ENCODE measurements at places on chromosomes 11 and 22.

DNA sequence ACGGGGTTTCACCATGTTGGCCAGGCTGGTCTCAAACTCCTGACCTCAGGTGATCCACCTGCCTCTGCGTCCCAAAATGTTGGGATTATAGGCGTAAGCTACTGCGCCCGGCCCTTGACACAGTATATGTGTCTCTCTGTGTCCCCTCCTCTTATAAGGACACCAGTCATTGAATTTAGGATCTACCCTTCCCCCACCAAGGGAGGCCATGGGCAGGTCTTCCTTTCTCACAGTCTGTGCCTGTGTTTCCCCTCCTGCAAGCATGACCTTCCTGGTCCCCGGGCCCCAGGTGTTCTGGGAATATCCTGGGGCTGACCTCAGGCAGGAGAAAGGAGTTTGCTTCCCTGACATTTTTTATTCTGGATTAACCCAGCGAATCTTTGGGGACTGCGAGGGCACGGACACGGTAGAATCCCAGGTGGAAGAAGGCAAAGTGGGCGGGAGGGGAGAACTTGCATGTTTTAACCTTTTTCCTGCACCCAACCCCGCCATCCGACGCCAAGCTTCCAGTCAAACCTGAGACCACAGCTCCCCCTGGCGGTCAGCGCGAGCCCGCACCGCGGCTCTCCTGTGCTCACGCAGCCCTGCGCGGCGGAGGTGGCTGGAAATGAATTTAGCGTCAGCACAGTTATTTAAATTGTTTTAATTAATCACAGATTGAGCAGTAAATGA, 42.1 kb upstream of the ISX start:
- peak; percentile 47 for DNase-seq

GRCh38 chr11:121391914-121392313, 60.2 kb upstream of the SORL1 start:
- no peak for DNase-seq

GRCh38 chr11:2581931-2582350, 117.9 kb downstream of the KCNQ1OT1 start:
- DNase-seq, result no peak

DNA sequence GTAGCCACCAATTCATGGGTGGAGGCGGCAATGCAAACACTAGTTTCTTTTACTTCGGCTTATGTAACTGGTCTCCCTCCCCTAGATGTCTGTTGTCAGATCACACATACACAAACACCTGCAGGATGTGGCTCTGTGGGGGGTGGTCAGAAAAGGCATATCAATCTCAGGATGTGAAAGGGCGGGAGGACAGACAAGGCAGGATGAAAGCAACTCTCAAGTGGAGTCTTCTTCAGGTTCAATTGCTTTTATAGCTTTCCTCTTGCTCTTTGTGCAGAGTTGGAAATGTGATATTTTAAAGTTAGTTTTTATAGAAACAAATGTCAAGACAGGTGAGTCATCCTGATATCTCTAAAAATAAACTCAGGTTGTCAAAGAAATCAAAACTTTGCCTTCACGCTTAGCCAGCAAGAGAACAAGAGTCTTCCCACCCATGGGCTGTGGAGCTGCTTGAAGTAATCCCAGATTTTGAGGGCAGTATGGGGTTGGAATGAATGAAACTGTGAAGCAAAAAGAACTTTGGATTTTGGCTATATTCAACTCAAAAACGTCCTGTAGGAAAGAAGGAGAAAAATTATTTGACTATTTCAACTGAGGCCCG, 423.4 kb downstream of the GUCY1A2 start:
- DNase-seq, result peak; percentile 96

DNA sequence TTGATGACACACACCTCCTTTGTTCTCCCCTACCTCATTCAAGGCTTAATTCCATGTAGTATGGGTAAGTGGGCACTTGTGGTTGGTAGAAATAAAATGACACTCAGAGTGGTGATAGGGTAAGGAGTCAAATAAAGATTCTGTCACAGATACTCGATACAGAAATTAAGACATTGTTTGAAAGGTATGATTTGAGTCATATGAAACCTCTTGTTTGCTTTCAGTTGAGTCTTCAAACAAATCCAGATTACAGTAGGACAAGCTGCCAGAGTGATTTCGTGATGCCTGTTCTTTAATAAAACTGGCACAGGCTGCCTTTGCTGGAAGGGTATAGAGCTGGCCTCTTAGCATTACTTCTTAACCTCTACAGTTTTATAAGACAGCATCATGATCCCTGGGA, 182.4 kb downstream of the SPON1 start:
- no peak for DNase-seq

DNA sequence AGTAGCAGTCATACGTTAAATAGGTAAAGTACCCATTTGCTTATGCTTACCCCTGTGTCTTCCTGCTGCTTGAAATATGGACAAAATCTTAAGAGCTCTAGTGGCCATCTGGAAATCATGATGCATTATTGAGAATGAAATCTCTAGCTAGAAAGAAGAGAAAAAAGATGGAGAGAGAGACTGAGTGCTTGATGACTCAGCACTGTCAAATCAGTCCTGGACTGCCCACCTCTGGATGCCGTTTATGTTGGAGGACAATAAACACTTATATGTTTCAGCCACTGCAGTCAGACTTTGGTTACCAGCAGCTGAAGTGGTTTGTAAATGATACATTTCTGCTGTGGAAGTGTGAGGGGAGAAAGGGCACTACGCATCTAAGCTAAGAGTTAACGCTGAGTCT, 3.6 kb downstream of the OR8B4 start:
- no peak for DNase-seq

GRCh38 chr11:109552376-109552775, 130.4 kb downstream of the C11orf87 start:
- DNase-seq, result no peak

- DNase-seq, result no peak
These were observed 70.8 kb downstream of the WNT7B start for GRCh38 chr22:45905924-45906865.

DNA sequence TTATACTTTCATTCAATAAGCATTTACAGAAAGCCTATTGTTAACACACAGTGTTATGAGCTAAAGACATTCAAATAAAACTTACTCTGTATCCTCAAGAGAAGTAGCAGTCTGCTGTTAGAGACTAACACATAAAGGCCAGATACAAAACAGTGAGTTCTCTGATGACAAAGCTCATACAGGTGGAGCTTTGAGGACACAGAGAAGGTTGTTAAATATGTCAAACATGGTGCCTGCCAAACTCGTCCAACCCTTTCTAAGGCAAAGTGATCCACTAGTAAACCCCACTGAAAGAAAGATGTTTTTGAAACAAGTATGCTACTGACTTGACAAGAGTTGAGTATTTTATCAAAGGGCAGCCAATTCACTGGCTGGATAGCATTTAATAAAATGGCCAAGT, 70.1 kb downstream of the C2CD3 start:
- no peak for DNase-seq

DNA sequence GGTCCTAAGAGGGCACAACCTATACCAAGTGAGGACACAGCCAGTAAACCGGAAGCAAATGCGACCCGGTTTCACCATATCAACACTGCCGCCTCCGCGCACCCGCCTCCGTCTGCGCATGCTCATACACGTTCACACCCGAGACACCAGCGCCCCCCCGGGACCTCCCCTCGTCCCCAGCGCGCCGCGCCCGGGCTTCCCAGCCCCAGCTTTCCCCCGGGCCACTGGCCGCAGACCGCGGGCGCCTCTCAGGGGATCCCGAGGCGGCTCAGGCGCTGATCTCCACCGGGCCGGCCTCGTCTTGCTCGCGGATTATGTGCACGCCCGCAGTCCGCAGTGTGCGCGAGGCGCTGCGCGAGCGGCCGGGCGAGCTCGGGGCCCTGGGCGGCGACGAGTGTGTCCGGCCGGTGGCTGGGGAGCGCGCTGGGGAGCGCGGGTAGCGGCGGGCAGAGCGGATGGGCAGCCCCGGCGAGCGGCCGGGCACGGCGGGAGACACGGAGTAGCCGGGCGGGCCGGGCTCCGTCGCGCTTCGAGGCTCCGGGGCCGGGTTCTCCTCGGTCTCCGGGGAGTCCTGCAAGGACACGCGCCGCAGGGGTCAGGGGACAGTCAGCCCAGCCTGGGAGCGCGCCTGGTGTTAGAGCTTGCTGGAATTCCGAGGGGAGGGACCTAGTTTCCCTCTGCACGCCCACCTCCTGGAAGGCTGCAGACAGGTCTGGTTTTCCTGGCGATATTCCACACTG, 2.0 kb downstream of the HEPN1 start:
- DNase-seq, result no peak

GRCh38 chr11:17578958-17579357, 31.9 kb downstream of the OTOG start:
- no peak for DNase-seq

DNA sequence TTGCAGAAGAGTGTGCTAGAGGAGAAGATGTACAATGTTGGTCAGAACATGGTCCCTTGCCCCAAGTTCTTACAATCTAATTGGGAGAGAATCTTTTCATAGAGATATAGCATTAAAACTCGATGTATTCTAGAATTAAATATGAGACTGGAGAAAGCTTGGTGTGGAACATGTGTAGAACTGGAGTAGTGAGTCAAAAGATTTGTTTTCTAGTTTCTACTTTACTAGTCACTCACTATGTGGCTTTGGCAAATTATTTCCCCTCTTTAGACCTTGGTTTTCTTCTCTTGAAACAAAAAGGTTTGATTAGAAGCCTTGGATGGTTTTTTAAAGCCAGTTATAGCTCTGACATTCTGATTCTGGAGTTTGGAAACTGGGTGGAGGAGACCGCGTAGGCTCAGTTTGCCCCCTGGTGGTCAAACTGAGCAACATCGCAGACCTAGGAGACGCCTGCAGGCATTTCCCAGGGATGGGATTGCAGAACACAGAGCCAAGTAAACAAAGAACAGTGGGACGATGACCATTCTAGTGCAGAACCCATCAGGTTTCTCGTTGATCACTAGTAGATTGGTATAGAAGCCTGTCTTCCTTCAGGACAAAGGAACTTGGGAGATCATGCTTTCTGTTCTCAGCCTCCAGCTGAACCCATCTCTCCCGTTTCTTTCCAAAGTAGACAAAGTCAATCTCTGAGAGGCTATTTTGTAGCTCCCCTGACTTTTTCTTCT, 8.5 kb upstream of the CHRDL2 start:
- DNase-seq, result peak; percentile 42

GRCh38 chr11:73551677-73552076, 46.2 kb downstream of the FAM168A start:
- no peak for DNase-seq

DNA sequence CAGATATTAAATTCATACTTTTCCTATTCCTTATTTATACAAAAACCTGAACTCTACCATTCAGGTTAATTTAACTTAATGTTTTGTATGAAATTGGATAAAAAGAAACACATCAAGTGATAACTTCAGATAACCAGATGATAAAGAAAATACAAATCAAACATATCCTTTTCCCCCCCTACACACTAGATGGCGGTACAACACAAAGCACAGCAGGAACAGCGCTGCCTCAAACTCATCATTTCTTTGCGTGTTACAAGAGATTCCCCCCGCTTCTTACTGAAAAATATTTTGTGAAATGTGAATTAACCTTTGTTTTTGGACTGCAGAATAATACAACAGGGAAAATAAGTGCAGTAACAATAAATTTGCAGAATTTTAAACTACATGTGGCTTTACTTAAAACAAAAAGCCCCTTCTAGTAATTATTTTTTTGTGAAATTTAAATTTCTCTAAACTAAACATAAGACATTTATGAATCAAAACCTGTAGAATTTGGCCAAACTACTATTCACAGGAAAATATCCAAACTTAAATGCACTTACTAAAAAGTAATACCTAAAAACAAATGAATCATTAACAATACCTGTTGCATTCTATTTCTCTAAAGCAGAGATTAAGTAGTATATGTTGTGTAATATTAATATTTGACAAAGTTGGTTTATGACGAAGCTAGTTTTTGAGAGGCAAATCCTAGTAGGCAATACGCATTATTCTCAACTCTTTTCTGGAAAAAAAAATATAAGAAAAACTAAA, 74.4 kb downstream of the ARHGAP32 start:
- DNase-seq, result peak; percentile 73

GRCh38 chr11:69333879-69334278, 39.9 kb downstream of the MYEOV start:
- DNase-seq, result no peak

GRCh38 chr11:120335556-120335907, 681 bp upstream of the ARHGEF12 start:
- DNase-seq, result no peak

DNA sequence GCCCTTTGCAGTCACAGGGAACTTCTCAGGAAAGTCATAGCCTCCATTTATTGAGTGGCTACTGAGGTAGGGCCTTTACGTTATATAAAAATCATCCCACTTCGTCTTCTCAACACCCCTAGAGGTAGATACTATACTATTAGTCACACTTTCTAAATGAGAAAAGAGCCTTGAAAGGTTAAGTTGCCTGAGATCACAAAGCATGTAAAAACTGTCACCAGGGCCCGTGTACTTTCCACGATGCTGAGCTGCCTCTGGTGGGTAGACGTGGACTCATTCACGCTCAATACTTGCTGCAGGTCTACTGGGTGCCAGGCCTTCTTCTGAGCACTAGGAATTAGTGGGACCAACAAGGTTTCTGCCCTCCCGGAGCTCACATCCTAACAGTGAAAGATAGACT, 16.3 kb downstream of the CHRDL2 start:
- no peak for DNase-seq

DNA sequence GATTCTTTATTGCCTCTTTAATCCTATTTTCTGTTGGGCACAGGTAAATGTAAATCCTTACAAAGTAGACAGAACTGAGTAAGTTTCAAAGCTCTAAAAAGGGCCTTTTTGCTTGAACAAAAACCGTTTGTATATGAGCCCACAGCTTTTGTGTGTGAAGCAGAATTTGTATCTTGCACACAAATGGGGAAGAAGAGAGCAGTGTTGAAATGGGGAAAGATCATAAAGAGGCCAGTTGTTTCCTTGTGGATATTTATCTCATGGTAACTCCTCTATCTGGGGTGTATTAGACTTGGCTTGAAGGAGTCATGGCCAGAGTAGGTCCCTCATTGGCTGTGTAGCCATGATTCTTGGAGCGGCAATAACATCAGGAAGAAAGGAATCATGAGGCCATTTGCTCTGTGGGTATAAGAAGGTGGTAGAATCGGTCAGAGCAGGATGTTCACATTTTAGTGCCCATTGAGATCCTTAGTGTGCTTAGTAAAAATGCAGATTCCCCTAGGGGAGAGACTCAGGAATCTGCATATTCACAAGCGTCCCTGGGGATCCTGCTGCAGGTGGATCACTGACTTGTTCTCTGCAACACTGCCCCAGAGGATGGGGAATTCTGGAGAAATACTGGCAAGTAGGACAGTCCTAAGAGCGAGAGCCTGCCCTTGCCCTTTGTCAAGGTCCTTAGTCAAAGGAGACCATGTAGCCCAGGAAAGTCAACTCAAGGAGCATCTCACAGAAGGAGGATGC, 126.5 kb downstream of the LDLRAD3 start:
- no peak for DNase-seq

GRCh38 chr11:1367721-1368120, 22.0 kb upstream of the BRSK2 start:
- no peak for DNase-seq

GRCh38 chr22:25898707-25899365, 156.8 kb downstream of the MYO18B start:
- DNase-seq, result peak; percentile 18
